ENCODE measurements at places on chromosomes 4 and X.

GRCh38 chrX:23825675-23826074, 42.7 kb downstream of the SAT1 start:
- DNase-seq, result no peak

- DNase-seq, result no peak
Observed at GRCh38 chr4:39410415-39410814, 3.7 kb downstream of the KLB start.

GRCh38 chr4:40908702-40909362, 159.1 kb downstream of the NSUN7 start:
- peak; percentile 77 for DNase-seq

GRCh38 chrX:12965131-12965940, 9.6 kb upstream of the TMSB4X start:
- DNase-seq, result no peak

DNA sequence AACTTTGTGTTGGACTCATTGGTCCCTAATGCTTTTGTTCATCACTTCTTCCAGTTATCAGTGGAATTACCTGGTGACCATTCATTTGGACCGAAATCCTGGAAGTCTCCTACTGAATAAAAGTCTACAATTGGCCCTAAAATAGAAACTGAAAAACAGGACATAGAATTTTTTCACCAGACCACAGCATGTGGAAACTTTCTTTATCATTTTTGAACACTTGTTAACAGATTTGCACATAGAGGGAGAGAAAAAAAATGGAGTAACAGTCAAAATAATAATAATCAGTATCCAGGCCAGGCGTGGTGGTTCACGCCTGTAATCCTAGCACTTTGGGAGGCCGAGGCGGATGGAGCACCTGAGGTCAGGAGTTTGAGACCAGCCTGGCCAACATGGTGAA, 7.1 kb downstream of the EPGN start:
- no peak for DNase-seq

GRCh38 chr4:24003496-24003895, 113.6 kb upstream of the PPARGC1A start:
- no peak for DNase-seq

GRCh38 chrX:55102754-55103153, 13.9 kb downstream of the PAGE2 start:
- DNase-seq, result no peak

DNA sequence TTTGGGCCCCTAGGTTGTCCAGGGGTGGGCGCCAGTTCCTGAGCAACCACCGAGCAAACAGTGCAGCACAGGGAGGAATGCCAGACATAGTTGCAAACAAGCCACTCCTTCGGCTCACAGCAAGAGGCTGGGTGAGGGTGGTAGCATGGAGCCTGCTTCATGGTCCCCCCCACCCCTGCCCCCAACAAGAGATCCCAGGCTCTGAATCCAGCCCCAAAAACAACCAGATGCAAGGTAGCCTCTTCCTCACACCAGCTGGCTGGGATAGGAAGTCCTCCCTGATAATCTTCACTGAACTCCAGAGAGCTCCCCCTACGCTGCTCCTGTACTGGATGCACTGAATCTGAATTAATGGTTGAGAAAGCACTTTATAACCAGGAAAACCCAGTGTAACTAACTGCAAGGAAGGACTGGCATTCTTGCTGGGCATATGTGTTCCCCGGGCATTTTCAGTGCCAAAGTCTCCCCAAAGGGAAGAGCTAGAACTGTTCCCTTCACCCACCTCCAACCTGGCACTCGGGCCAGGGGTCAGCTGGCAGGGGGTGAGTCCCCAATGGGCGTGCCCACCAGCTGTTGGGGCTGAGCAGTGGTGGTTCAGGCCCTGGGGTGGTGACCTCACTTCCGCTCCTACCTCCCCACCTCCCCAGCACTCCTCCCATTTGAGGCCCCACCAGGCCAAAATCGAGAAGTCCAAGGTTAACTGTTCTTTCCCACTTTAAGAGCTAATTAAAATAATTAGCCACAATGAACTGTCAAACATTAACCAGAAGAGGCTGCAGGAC, 1.5 kb downstream of the ELF4 start:
- no peak for DNase-seq

- DNase-seq, result no peak
Observed at GRCh38 chrX:131821945-131822622, 201.0 kb upstream of the STK26 start.

- no peak for DNase-seq
Observed at GRCh38 chr4:142405695-142406498, 440.2 kb downstream of the INPP4B start.

- DNase-seq, result no peak
Observed at GRCh38 chr4:85824166-85824945, 349.4 kb downstream of the ARHGAP24 start.

- DNase-seq, result no peak
Observed at GRCh38 chr4:75844151-75844662, 58.0 kb downstream of the PPEF2 start.

DNA sequence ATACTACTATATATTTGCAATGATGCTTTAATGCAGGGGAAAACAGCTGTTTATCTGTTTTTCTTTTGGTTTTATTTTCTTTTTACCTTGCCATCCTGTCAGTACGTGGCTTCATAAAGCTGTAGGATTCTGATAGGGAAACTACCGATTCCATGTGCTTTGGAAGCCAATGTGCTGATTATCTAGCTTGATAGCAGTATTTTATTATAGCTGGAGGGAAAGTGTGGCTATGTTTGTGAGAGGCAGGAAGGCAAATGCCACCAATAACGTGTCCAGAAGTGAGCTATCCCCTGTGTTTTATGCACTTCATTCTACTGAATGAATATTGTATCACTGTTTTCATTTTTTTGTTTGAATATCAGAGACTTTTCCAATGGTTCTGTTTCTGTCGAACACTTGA, 43.7 kb downstream of the IL15 start:
- no peak for DNase-seq

DNA sequence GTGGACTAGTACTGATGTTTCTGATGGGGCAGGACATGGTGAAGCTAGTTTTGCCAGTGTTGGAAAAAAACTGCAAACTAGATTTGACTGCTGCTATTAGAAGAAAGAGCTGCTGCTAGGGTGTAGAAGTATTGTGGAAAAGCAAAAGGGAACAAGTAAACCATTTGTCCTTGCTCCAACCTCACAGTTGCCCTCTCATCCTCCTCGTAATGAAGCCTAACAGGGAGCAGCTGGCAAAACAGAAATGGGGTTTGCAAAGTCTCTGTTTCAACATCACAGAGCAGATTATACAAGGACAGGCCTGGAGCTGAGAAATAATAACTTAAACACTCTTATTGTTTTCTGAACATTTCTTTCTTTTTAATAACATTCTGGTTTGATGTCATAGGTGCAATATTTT, 346.2 kb downstream of the MAGEB5 start:
- no peak for DNase-seq
